Activated B cell treated with CpG ODN at 0.5 μM for 24 hours (primary cell): ENCODE measurements at places on chromosomes 3 and 15. TPM values are rescaled to one million over a fixed set of nuclear protein-coding genes. Genes with fewer than 3 reads are reported as not detected.

The RLBP1 gene
- total RNA-seq: not detected in 2 replicates

DNA sequence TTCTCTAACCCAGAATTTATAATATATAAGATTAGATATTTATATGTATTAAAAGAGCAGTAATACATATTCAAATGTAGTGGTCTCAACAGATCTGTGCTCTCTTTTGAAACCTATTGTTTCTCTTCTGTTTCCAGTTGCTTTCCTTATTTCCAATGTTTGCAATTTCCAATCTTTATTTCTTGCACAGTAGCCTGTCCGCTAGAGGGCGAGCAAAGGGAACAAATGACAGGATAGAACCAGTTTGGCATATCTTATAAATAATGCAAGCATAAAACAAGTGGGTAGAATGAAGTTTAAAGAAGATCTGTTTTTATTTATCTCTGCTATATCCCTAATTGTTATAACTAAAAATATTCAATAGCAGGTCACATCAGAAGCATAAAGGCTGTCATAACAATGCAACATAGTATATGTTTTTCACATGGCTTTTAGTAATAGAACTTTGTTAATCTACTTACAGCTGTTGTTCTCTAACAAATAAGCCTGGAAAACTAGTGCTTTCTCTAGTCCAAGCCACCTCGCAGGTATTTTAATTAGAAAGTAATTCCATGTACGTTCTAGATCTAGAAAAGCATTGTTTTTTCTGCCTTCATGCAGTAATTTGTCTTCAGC is 15.1 kb upstream of the TCAIM start:
- H3K27ac ChIP-seq: no peak overlapping the region
- no peak for DNase-seq
- peaks cover 7% of the 10 kb centered on the region for H3K27me3 ChIP-seq
- H3K4me3 ChIP-seq: no peak overlapping the region
- no peaks in the 10 kb centered on the region for H3K36me3 ChIP-seq
- no peaks in the 10 kb centered on the region for H3K4me1 ChIP-seq

- H3K27me3 ChIP-seq: no peaks in the 10 kb centered on the region
- H3K36me3 ChIP-seq: peaks cover 23% of the 10 kb centered on the region
- peak overlapping the region; percentile 96 for H3K4me3 ChIP-seq
- H3K4me1 ChIP-seq: peaks cover 59% of the 10 kb centered on the region
- DNase-seq: peak; percentile 53
Observed at GRCh38 chr3:63864008-63864964, 619 bp downstream of the ATXN7 start.

The ACKR4 gene
- 0.11 and 0.15 TPM in 2 replicates for total RNA-seq

GRCh38 chr15:68022061-68022460 is 32.1 kb upstream of the PIAS1 start:
- H3K36me3 ChIP-seq: no peaks in the 10 kb centered on the region
- H3K4me3 ChIP-seq: no peak overlapping the region
- no peak overlapping the region for H3K27ac ChIP-seq
- no peak for DNase-seq
- peaks cover 4% of the 10 kb centered on the region for H3K4me1 ChIP-seq
- no peaks in the 10 kb centered on the region for H3K27me3 ChIP-seq

DNA sequence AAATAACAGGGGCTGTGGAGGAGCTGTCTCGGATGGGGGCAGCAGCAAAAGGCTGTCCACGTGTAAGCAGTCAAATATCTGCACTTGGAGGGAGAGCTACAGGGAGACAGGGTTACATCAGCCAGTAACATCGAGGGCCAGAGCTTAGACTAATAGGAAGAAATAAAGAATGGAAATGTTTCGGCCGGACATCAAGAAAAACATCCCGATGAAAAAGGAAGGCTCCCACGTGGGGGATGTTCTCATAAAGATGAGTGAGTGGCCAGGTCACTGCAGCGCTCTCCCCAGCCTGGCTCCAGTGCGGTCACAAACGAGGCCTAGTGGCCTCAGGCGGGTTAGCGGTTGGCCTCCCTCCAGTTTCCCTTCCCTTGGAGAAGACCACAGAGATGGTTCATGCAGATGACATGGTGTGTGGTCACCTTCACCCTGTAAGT is 56.1 kb upstream of the WNT5A start:
- no peak for DNase-seq
- H3K36me3 ChIP-seq: no peaks in the 10 kb centered on the region
- H3K4me1 ChIP-seq: no peaks in the 10 kb centered on the region
- H3K4me3 ChIP-seq: no peak overlapping the region
- no peak overlapping the region for H3K27ac ChIP-seq

GRCh38 chr3:169453256-169454059 is 210.1 kb downstream of the MECOM start:
- H3K4me1 ChIP-seq: no peaks in the 10 kb centered on the region
- no peak for DNase-seq
- H3K36me3 ChIP-seq: no peaks in the 10 kb centered on the region
- no peak overlapping the region for H3K27ac ChIP-seq
- peaks cover 3% of the 10 kb centered on the region for H3K27me3 ChIP-seq

DNA sequence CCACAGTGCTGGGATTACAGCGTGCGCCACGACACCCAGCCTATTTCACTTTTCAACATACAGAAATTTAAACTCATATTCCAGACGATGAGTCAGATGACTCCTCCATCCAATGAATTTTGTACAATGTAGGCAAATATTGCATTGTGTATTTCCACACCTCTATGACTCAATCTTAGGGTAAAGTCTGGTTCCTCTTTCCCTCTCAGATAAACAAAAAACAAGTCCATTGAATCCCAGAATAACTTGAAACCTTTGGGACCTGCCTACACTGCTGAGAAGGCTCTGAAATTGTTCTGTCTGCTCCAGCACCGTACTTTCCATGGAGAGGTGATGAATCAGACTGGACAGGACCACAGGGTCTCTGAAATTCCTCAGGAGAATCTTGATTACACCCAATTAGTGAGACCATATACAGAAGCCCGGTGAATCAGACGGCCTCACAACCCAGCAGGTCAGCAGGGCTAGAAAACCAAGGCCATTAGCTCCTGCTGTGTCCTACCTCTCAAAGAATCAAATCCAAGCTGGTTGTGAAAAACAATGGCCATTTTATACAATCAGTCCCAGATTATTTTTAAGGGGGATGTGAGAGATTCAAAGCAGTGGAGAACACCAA is 112.6 kb downstream of the ERC2 start:
- no peaks in the 10 kb centered on the region for H3K36me3 ChIP-seq
- H3K4me1 ChIP-seq: no peaks in the 10 kb centered on the region
- no peak overlapping the region for H3K27ac ChIP-seq
- no peak for DNase-seq

GRCh38 chr3:56060521-56061278 is 407.6 kb downstream of the ERC2 start:
- no peaks in the 10 kb centered on the region for H3K36me3 ChIP-seq
- DNase-seq: no peak
- no peaks in the 10 kb centered on the region for H3K27me3 ChIP-seq
- H3K27ac ChIP-seq: no peak overlapping the region
- H3K4me3 ChIP-seq: no peak overlapping the region
- no peaks in the 10 kb centered on the region for H3K4me1 ChIP-seq

The GABRA5 gene
- total RNA-seq: not detected in 2 replicates

- DNase-seq: no peak
- no peak overlapping the region for H3K4me3 ChIP-seq
- no peak overlapping the region for H3K27ac ChIP-seq
- H3K4me1 ChIP-seq: peaks cover 3% of the 10 kb centered on the region
- no peaks in the 10 kb centered on the region for H3K36me3 ChIP-seq
- no peaks in the 10 kb centered on the region for H3K27me3 ChIP-seq
Observed at GRCh38 chr3:54654776-54655175, 273.1 kb downstream of the LRTM1 start.

DNA sequence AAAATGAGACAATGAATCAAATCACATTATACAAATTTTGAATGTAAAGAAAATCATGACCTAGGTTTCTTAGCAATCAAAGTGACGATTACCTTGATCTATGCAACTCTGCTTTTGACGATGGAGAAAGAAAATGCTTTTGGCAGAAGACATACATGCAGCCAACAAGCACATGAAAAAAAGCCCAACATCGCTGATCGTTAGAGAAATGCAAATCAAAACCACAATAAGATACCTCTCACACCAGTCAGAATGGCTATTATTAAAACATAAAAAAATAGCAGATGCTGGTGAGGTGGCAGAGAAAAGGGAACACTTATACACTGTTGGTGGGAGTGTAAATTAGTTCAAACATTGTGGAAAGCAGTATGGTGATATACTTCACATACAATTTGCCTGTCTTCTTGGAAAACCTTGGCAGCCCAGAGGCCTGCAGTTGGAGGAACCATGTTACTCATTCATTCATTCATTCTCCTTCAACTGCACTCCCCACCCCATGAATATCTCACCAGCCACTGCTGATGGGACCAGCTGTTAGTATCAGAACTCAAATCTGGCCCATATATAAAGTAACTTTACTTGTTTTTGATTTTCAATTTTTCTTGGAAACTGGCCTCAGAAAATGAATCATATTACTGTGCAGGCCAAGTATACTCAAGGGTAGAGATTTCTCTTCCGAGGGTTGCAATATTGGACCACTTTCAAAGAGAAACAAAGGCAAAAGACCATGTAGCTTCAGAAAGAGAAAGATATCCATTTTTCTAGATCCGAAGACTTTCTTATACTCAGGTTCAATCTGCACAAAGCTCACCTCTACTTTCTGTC is 358.6 kb upstream of the ARHGEF26 start:
- H3K4me3 ChIP-seq: no peak overlapping the region
- H3K27ac ChIP-seq: no peak overlapping the region
- H3K27me3 ChIP-seq: no peaks in the 10 kb centered on the region
- H3K4me1 ChIP-seq: no peaks in the 10 kb centered on the region
- DNase-seq: no peak

DNA sequence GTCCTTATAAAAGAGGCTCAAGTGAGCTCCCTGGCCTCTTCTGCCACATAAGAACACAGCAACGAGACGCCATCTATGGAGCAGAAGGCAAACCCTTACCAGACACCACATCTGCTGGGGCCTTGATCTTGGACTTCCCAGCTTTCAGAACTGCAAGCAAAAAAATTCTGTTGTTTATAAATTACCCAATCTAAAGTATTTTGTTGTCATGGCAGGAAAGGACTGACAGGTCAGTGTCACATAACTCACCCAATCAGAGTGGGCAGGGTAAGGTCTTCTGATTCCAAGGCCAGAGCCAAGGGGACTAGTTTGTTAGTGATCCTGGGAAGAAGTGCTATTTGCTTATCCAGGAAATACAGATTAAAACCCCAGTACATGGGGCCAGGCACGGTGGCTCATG is 98.9 kb downstream of the HMG20A start:
- H3K27ac ChIP-seq: no peak overlapping the region
- H3K4me3 ChIP-seq: no peak overlapping the region
- H3K4me1 ChIP-seq: no peaks in the 10 kb centered on the region
- DNase-seq: no peak
- H3K27me3 ChIP-seq: no peaks in the 10 kb centered on the region
- H3K36me3 ChIP-seq: no peaks in the 10 kb centered on the region

GRCh38 chr15:67116742-67117141 is 51.3 kb downstream of the SMAD3 start:
- no peaks in the 10 kb centered on the region for H3K27me3 ChIP-seq
- peaks cover 88% of the 10 kb centered on the region for H3K4me1 ChIP-seq
- no peak for DNase-seq

DNA sequence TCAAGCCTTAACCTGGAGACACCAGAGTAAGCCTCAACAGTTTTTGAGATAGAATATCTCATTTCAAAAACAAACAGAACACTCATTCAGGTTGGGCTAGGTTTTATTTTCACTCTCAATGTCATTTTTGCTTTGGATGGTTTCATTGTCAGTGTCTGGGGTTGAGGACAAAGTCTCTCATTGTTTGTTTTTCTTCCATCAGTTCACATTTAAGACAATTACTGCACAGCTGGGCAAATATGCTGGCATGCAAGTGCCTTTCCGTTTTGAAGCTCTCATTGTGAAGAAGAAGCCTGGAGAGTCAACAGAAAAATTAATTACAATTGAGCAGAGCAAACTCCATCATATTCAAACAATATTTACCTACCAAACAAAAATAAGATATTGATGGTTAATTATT is 1050.0 kb downstream of the TBL1XR1 start:
- H3K36me3 ChIP-seq: no peaks in the 10 kb centered on the region
- no peak overlapping the region for H3K27ac ChIP-seq
- no peaks in the 10 kb centered on the region for H3K4me1 ChIP-seq

The GTF2E1 gene
- total RNA-seq: 22.1 and 22.9 TPM in 2 replicates

DNA sequence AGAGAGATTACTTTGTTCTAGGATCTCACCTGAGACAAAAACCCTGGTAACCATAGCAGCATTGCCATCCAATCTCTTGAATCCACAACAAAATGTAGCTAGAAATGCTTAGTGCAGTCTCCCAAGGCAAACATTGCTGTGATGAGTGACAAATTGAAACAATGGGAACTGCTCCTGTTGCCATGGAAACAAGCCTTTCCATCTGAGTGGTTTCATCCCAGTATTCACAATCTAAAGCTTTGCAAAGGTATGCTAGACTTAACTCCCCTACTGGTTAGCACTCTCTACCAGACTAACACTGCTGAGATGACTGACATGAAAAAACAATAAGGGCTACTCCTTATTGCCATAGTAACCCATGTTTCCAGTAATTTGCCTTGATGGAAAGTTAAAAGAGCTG is 172.6 kb upstream of the CNTN3 start:
- no peaks in the 10 kb centered on the region for H3K36me3 ChIP-seq
- H3K27ac ChIP-seq: no peak overlapping the region
- H3K4me3 ChIP-seq: no peak overlapping the region
- H3K4me1 ChIP-seq: no peaks in the 10 kb centered on the region

The THSD4 gene
- total RNA-seq: not detected in 2 replicates

DNA sequence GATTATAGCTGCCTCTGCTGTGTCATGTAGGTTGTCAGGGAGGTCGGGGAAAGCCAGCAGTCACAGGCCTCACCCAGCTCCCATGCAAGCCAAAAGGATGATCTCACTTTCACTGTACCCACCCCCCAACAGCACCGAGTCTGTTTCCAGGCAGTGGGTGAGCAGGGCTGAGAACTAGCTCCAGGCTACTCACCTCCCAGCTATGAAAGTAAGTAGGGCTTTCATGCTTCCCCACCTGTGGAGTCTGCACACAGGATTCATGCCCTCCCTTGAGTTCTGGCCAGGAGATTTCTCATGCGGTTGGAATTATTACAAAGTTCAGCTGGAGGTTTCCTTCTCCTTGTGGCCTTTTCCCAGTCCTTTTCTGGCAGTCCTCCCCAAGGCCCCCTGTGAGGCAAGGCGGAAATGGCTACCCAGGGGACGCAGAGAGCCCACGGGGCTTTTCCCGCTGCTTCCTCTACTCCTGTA is 356.2 kb downstream of the SV2B start:
- H3K27me3 ChIP-seq: no peaks in the 10 kb centered on the region
- H3K4me1 ChIP-seq: no peaks in the 10 kb centered on the region
- DNase-seq: no peak
- H3K27ac ChIP-seq: no peak overlapping the region
- H3K36me3 ChIP-seq: no peaks in the 10 kb centered on the region

The ALDH1A2 gene
- total RNA-seq: not detected in 2 replicates

DNA sequence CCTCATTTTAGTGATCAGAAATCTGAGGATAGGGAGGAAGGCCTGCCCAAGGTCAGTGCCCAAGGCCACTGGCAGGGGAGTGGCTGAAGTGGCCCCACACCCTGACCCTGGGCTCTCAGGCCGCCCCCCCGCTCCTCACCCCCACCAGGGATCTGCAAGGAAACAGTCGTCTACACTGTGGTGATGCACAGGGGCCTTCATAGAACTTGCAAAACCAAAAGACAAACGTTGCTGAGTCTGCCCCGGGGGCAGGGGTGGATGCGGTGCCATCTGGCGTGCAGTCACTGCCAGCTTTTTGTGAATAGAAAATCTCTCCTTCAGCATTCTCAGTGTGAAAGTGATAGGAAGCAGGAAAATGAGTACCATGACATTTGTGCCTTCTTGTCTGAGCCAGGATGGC is 41.3 kb downstream of the WHAMM start:
- H3K27me3 ChIP-seq: no peaks in the 10 kb centered on the region
- peaks cover 19% of the 10 kb centered on the region for H3K4me1 ChIP-seq
- no peak for DNase-seq

The FBXL2 gene
- not detected in 2 replicates for total RNA-seq
